ENCODE measurements at places on chromosomes 12 and 14. TPM values are rescaled to one million over a fixed set of nuclear protein-coding genes. Genes with fewer than 3 reads are reported as not detected.

BCAT1 gene
- total RNA-seq = 51.6 TPM

TAS2R31 gene
- 18.3 TPM for total RNA-seq

OR6S1 gene
- not detected for total RNA-seq

OR6C2 gene
- total RNA-seq = not detected

TAS2R50 gene
- 10.9 TPM for total RNA-seq

CYP46A1 gene
- 18.7 TPM for total RNA-seq

DNA sequence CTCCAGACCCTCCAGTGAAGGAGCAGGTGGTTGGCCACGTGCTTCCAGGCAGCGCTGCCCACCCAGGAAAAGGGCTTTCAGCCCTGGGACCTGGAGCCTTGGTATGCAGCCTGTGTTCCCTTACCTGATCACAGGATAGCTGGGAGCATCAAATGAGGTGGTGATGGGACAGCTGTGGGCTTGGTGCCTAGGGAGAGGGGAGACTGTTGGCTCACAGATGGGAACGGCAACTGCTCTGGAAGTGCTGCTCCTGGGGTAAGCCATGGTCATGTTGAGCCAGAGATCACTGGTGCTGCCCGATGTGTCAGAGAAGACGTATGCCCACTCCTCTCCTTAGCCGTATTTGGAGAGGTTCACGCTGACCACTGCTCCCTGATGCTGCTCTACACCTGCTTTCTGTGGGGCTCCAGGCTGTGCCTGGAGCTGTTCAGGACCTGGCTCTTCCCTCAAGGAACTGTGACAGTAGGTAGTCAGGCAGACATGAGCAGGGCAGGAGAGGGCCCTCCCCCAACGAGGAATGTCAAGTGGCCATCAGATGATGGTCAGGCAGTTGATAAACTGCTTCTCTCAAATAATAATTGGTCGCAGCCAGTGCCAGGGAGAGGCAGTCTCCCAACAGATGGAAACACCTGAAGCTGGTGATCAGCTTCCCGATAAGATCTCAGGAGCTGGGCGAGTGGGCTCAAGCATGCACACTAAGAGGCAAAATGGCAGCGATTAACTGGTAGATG lies 2.8 kb upstream of the CYP46A1 start:
- DNase-seq = no peak
- H3K4me1 ChIP-seq = peaks cover 21% of the 10 kb centered on the region
- no peak overlapping the region for H3K27ac ChIP-seq
- peaks cover 4% of the 10 kb centered on the region for H3K36me3 ChIP-seq
- no peak overlapping the region for H3K4me3 ChIP-seq

- no peak overlapping the region for H3K4me3 ChIP-seq
- no peak overlapping the region for H3K27ac ChIP-seq
- no peaks in the 10 kb centered on the region for H3K4me1 ChIP-seq
- H3K27me3 ChIP-seq = no peaks in the 10 kb centered on the region
- no peaks in the 10 kb centered on the region for H3K36me3 ChIP-seq
These were observed 687.3 kb upstream of the MIS18BP1 start for GRCh38 chr14:45940318-45940717.

- H3K36me3 ChIP-seq = no peaks in the 10 kb centered on the region
- no peaks in the 10 kb centered on the region for H3K4me1 ChIP-seq
- H3K27ac ChIP-seq = no peak overlapping the region
- H3K27me3 ChIP-seq = no peaks in the 10 kb centered on the region
- no peak overlapping the region for H3K4me3 ChIP-seq
- no peak for DNase-seq
These were observed 90.6 kb upstream of the AMN1 start for GRCh38 chr12:31819427-31819826.

DNA sequence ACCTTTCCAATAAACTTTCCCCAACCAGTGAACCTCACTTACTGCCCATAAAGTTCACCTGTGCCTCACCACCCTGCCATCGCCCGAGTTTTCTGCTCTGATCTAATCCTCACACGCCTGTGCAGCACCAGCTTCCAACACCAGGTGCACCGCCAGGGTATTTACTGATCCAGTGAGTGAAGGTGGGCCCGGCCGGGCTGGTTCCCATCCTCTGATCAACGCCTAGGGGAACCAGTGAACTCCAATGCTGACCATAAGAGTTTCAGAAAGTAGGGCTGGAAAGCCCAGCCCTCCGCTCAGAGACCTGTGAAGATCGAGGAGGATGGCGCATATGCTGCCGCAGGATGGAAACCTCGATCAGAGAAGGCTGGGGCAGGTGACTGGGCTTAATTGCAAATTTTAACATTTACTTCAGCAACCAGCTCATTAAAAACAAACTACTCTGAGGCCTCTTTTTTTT lies 685 bp upstream of the MYL6B start:
- H3K27ac ChIP-seq = peak overlapping the region; percentile 93
- no peak for DNase-seq
- peaks cover 32% of the 10 kb centered on the region for H3K4me1 ChIP-seq
- peak overlapping the region; percentile 80 for H3K4me3 ChIP-seq
- H3K36me3 ChIP-seq = peaks cover 22% of the 10 kb centered on the region
- no peaks in the 10 kb centered on the region for H3K27me3 ChIP-seq

DNA sequence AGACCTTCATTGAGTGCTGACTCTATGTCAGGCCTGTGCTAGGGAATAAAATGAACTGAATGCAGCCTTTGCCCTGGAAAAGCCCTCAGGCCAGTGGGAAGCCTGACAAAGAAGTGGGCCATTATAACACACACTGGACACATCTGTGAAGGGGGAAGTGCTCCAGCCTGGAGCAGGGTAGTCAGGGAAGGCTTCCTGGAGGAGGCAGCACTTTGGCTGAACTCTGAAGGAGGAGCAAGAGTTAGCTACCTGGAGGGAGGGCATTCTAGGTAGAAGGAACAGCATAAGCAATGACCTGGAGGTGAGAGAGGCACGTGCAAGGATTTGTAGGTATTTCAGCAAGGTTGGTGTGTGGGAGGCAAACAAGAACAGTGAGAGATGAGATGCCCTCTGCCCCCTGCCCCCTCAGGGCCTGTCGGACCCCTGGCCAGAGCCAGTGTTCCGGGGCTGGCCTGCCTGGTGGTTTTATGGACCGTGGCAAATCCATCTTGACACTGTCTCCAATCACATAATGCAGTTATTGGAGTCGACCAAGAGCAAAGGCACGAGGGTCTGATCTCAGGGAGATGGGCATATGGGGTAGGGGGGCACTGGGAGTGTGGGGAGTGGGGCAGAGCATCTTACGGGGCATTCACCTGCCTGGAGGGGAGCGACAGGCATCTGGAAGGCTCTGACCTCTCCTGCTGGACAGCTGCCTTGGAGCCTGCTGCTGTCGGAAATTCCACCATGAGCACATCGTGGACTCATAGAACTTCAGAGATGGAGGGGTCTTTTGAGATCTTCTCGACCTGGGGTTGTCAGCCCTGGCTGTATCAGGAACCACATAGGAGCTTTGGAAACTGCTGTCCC lies 2.7 kb upstream of the FAM222A start:
- peaks cover 20% of the 10 kb centered on the region for H3K27me3 ChIP-seq
- no peak for DNase-seq
- no peak overlapping the region for H3K4me3 ChIP-seq
- no peaks in the 10 kb centered on the region for H3K36me3 ChIP-seq
- H3K4me1 ChIP-seq = peaks cover 40% of the 10 kb centered on the region

GRCh38 chr14:68523989-68524725 lies 268.7 kb downstream of the ZFP36L1 start:
- DNase-seq = no peak
- no peak overlapping the region for H3K4me3 ChIP-seq
- H3K4me1 ChIP-seq = peaks cover 18% of the 10 kb centered on the region
- H3K27me3 ChIP-seq = no peaks in the 10 kb centered on the region
- H3K36me3 ChIP-seq = no peaks in the 10 kb centered on the region
- H3K27ac ChIP-seq = peak overlapping the region; percentile 8

DNA sequence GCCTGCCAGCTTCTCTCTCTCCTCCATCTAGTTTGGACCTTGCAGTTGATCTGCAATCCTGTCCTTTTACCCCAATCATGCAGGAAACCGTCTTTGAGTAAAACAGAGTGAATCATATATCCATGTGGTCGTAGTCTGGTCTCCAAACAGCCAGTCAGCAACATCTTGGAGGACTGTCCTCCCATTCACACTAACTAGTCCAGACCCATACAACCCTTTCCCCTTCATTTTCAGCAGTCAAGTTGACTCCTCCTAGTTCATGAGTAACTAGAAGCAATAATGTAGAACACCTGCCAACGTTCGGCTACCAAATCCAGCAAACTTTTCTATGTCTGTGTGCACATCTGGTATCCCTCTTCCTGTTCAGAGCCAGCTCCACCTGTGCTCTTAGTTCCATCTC lies 10.8 kb upstream of the BIN2 start:
- H3K36me3 ChIP-seq = no peaks in the 10 kb centered on the region
- no peak for DNase-seq
- H3K4me1 ChIP-seq = no peaks in the 10 kb centered on the region
- H3K4me3 ChIP-seq = no peak overlapping the region

GRCh38 chr14:55446127-55446736 lies 5.8 kb upstream of the TBPL2 start:
- H3K27ac ChIP-seq = no peak overlapping the region
- peak; percentile 83 for DNase-seq
- no peaks in the 10 kb centered on the region for H3K4me1 ChIP-seq
- peaks cover 2% of the 10 kb centered on the region for H3K27me3 ChIP-seq
- H3K4me3 ChIP-seq = no peak overlapping the region

DNA sequence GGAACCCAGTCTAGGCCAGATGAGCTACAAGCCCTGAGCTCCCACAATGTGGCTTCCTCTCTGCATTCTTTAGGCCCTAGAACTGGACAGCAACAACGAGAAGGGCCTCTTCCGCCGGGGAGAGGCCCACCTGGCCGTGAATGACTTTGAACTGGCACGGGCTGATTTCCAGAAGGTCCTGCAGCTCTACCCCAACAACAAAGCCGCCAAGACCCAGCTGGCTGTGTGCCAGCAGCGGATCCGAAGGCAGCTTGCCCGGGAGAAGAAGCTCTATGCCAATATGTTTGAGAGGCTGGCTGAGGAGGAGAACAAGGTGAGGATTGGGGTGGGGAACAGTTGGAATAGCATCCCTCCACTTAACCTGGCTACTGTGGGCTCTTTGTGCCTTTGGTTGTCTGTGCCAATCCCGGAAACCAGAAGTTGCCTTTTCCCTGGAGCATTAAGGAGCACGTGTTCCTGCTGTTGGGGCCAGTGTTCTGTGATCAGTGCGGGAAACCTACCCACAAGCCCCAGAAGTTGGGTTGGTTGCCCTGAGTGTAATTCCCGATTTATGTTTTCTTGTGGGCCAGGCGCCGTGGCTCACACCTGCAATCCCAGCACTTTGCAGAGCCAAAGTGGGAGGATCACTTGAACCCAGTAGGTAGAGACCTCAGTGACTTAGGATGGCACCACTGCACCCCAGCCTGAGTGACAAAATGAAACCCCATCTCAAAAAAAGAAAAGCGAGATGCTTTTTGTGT lies 6.4 kb downstream of the FKBP4 start:
- H3K4me1 ChIP-seq = peaks cover 18% of the 10 kb centered on the region
- no peaks in the 10 kb centered on the region for H3K27me3 ChIP-seq
- peaks cover 72% of the 10 kb centered on the region for H3K36me3 ChIP-seq
- no peak overlapping the region for H3K27ac ChIP-seq
- DNase-seq = no peak

DNA sequence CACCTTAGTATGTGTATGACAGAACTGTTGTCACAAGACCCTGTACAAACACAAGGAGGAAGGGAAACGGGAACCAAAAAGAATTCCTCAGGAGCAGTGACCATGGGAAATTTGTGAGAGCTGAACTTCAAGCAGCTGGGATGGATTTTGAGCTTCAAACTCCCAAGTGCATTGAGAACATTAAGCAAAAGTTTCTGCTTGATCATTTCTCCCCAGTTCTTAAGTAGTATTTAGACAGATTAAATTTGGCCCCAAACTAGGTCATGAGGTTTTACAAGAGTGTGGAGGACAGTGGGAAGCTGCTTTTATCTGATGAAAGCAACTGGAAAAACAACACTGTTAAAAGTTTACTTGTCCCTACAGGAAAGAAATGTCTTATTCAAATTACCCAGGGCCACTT lies 206.0 kb upstream of the DCN start:
- H3K4me3 ChIP-seq = no peak overlapping the region
- peak overlapping the region; percentile 35 for H3K27ac ChIP-seq
- no peaks in the 10 kb centered on the region for H3K4me1 ChIP-seq

GRCh38 chr14:98692832-98693231 lies 579.2 kb downstream of the BCL11B start:
- no peak overlapping the region for H3K4me3 ChIP-seq
- H3K4me1 ChIP-seq = peaks cover 4% of the 10 kb centered on the region
- H3K27ac ChIP-seq = no peak overlapping the region
- no peaks in the 10 kb centered on the region for H3K27me3 ChIP-seq
- H3K36me3 ChIP-seq = no peaks in the 10 kb centered on the region
